ENCODE measurements at places on chromosomes 1 and 21. TPM values are rescaled to one million over a fixed set of nuclear protein-coding genes. Genes with fewer than 3 reads are reported as not detected.

MEX3A gene
- 0.52 TPM for polyA plus RNA-seq

DNA sequence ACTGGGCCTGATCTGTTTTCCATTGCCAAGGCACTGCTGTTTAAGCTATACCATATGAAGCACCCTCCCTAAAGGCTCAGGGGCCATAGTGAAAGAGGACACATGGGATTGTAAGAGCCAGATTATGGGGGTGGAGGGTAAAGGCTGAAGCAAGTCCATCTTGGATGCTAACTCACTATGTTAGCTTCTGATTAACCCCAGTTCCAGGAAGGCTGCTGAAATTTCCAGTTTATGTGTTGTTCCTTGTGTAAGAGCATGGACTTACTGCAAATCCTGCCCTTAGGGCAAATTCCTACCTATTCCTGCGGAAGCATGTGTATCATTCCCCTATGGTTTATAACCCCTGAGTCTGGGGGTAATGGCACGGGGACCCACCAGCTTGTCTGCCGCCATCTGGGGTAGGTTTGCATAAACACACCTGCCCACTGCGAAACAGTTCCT lies 91.8 kb upstream of the SERBP1 start:
- H3K27ac ChIP-seq: peak overlapping the region; percentile 90
- peaks cover 20% of the 10 kb centered on the region for H3K4me1 ChIP-seq
- H3K36me3 ChIP-seq: no peaks in the 10 kb centered on the region
- no peak for DNase-seq

- no peak overlapping the region for H3K4me3 ChIP-seq
- H3K4me1 ChIP-seq: no peaks in the 10 kb centered on the region
- H3K27ac ChIP-seq: no peak overlapping the region
- H3K36me3 ChIP-seq: no peaks in the 10 kb centered on the region
- DNase-seq: no peak
Observed at GRCh38 chr21:30268608-30269197, 14.0 kb downstream of the KRTAP24-1 start.

GRCh38 chr1:19096036-19096833 lies 113.8 kb downstream of the UBR4 start:
- no peak overlapping the region for H3K4me3 ChIP-seq
- no peaks in the 10 kb centered on the region for H3K27me3 ChIP-seq
- H3K27ac ChIP-seq: no peak overlapping the region

GRCh38 chr1:217249857-217250256 lies 381.0 kb downstream of the GPATCH2 start:
- no peak overlapping the region for H3K4me3 ChIP-seq
- no peak for DNase-seq
- H3K27ac ChIP-seq: no peak overlapping the region
- H3K36me3 ChIP-seq: no peaks in the 10 kb centered on the region
- no peaks in the 10 kb centered on the region for H3K4me1 ChIP-seq
- no peaks in the 10 kb centered on the region for H3K27me3 ChIP-seq

All from liver (tissue), 10 donors.